ENCODE measurements at places on chromosomes 6 and 20.

DNA sequence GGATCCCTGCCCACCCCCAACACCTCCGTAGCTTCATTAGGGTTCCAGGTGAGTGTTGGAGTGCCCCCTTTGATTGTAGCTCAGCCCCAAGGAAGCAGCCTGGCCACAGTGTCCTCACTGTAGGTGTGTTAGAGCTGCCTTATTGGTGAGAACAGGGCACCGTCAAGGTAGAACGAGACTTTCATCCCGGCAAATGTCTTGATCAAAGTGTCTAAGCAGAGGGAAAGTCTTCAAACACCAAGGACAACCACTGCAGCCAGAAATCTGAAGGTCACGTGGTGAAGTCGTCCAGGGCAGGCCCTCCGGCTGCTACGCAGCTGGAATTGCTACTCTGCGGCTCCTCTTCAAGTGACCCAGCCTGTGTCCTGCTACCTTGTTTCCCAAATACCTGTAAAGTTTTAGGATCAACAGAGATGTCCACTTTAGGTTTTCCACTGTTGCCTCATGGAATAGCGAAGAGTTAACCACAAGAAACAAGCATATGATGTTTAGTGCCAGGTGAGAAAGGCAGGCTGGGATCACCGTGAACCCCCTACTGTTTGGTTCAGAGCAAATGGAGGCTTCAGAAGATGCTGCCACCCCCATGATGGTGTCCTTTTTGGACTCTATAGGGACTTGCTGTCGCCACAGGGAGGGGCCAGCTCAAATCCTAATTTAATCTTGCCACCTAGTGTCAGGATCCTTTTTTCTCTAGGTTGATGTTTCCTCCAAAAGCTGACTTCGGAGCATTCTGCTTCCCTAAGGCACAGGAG is 1.7 kb upstream of the DLL1 start:
- peak; percentile 57 for DNase-seq

- no peak for DNase-seq
These were observed 2.6 kb upstream of the BPIFB4 start for GRCh38 chr20:33076662-33077372.

DNA sequence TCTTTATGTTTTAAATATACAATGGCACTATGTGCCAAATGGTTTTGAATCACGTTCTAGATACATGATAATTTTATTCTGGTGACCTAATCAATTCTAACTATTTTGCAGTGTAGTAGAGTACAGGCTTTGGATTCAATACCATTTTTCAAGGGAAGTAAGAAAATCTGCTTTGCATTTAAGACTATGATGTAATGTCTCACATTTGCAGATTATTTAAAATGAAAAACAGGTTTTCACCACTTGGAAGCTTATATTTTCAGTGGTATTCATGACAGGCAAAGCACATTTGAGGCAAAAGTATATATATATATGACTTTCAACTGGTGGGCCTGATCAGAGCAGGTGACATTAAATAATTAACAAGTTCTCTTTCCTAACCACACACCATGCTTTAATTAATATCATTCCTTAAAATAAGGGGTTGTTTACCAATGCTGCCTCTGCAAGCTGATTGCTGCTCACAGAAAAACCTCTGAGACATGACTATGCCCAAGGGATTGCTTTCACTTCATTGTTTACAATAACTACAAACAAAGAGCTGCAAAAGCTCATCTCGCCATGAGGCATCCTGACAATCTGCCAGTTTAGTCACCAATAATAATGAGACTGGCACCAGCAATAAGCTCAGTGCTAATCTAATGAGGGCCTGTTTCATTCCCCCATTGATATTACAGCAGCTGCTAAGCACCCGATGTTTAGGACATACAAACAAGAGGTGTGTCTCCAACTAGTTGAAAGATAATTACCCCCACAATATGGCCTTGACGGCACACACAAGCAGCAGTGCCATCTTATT is 1176.0 kb upstream of the GJE1 start:
- peak; percentile 75 for DNase-seq

DNA sequence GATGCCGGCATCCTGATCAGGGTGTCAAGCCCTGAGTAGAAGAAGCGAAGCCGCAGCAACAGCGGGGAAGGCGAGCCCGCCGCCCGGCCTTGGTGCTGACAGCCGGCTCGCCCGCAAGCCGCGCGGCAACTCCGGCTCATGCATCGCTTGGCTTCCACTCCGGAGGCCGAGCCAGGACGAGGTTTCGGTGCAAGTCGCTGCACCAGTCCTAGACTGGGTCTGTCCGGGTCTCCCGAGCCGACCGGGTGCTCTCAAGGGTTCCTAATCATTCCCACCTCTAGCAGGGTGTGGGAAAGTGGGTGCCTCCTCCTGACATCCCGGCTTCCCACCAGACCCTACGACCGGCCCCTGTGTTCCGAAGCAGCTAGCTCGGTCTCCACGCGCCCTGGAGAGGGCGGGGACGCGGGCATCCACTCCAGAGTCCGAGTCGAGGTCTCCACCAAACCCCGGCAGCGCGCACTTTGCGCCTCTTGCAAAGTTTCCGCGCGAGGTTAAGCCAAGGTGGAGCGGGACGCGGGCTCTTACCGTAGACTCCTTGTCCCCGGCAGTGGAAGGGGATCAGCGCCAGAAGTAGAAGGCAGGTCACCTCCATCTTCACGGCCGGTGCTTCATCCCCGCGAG is 1.4 kb downstream of the MDGA1 start:
- DNase-seq: peak; percentile 18

GRCh38 chr20:24766826-24767622 is 182.0 kb upstream of the CST7 start:
- DNase-seq: no peak

GRCh38 chr6:43335469-43335868 is 26.8 kb upstream of the CRIP3 start:
- peak; percentile 73 for DNase-seq

DNA sequence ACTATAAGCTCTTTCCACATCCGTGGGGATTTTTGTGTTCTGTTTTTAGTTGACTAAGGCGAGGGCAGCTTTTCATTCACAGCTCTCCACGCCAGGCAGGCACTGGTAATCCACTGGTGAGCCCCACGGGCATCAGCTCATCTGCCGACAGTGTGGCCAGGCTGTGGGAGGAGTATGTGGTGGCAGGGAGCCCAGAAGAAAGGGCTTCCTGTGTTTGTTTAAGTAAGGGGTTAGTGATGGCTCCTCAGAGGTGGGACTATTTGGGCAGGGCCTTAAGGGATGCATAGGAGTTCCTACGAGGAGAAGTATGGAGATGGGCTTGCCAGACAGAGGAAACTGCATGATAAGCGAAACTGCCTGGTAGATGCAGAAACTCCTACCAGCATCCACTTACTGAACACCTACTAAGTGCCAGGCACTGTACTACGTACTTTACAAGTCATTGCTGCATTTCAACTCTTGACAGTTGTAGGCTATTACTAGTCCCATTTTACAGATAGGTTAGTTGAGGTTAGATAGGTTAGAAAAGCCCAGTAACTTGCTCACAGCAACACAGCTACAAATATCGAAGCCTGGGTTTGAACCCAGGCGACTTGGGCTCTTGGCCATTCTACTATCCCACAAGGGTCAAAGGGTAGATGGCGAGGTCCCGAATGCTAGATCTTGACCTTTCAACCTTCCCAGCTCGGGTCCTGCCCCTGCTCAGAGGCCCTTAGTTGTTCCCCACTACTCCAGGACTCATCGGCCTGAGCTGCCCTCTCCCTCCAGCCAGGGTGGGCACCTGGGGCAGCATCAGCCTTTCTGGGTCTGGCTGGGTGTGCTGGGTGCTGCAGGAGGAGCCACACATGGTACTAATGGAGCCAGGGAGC is 55.1 kb downstream of the CEBPB start:
- no peak for DNase-seq

- DNase-seq: no peak
These were observed 88.6 kb downstream of the MRPL14 start for GRCh38 chr6:44038543-44039065.

- DNase-seq: no peak
These were observed 6.6 kb downstream of the REPS1 start for GRCh38 chr6:138981416-138981815.

DNA sequence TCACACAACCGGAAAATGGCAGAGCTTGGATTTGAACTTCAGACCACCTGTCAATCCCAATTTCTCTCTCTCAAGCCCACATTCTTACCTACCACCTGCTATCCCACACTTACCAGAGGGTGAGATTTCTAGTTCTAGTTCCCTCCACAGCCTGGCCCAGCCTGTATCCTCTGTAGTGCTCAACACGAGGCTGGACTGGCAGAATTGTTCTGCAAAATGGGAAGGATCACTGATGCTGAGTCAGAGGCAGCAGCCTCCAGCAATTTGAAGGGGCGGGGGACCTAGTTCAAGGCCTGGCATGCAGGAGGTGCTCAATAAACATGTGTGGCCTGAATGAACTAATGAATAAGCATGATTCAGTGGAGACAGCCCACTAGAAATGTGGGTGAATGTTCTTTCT is 53.6 kb upstream of the TTPAL start:
- DNase-seq: no peak

DNA sequence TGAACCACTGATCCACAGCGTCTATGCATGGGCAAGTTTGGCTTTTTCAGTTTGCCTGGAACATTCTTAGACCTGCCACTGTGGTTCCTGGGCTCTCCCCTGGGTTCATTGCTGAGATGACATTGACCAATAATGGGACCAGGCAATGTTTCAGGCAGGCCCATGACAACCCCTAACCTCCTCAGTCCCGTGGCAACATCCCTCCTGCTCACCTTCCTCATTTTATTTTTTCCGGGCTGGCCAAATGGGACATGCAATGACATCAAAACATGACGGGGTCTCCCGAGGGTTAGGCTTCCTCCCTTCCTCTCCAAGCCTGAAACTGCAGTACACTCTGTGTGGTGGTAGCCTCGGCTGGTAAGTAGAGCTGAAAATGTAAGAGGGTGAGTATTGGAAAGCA is 234.0 kb upstream of the RREB1 start:
- no peak for DNase-seq

- no peak for DNase-seq
These were observed 59.5 kb downstream of the PRND start for GRCh38 chr20:4781211-4781610.

GRCh38 chr6:167505782-167506181 is 180.9 kb downstream of the TTLL2 start:
- no peak for DNase-seq

- DNase-seq: no peak
These were observed 23.2 kb downstream of the AFDN start for GRCh38 chr6:167849846-167850459.

DNA sequence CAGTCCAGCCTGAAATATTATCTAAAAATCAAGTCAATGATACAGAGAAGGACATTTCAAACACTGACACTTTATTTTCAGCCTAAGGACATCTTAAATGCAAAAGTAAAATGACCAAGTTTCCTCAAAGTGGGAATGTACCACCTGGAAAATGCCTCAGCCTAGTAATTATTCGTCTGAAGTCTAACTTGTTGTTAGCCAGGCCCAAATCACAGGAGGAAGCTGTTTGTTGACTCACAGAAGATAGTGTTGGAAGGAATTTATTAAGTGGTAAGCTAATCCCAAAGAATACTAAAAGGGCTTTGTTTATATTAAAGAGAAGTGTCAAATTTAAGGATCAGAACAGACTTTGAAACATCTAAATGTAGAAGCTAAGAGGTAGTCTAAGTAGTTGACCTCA is 2.5 kb downstream of the PDE7B start:
- DNase-seq: no peak

DNA sequence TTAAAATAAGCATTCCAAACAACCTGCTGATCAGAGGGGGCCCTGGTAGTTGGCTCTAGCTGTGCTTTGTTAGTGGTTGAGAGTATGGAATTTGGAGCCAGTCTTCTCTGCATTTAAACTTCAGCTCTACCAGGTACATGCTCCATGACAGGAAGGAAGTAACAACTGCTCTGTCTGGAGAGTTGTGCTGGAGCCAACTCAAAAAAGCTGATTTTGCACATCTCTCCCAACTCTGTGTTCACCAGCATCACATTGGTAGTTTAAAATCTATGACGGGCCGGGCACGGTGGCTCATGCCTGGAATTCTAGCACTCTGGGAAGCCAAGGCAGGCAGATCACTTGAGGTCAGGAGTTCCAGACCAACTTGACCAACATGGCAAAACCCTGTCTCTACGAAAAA is 68.8 kb upstream of the BMP2 start:
- no peak for DNase-seq

GRCh38 chr6:154876486-154877280 is 118.4 kb upstream of the TIAM2 start:
- DNase-seq: no peak

Data from NCI-H1092 treated with DMSO at 0.1 percent for 48 hours (cell line).